ENCODE measurements at places on chromosomes 11 and 22. TPM values are rescaled to one million over a fixed set of nuclear protein-coding genes. Genes with fewer than 3 reads are reported as not detected.

HDHD5 gene
- 41.7 TPM for total RNA-seq

POU2AF1 gene
- not detected for total RNA-seq

APOL3 gene
- total RNA-seq = 22.0 TPM

ZFTA gene
- 9.9 TPM for total RNA-seq

MS4A4A gene
- not detected for total RNA-seq

PATE2 gene
- 0.38 TPM for total RNA-seq
